RWPE1 (cell line): ENCODE measurements at places on chromosomes 6 and 20.

GRCh38 chr20:61253640-61254511 lies 1.8 kb downstream of the CDH4 start:
- DNase-seq: peak; percentile 43

GRCh38 chr20:300345-300990 lies 3.1 kb downstream of the ZCCHC3 start:
- DNase-seq: no peak

DNA sequence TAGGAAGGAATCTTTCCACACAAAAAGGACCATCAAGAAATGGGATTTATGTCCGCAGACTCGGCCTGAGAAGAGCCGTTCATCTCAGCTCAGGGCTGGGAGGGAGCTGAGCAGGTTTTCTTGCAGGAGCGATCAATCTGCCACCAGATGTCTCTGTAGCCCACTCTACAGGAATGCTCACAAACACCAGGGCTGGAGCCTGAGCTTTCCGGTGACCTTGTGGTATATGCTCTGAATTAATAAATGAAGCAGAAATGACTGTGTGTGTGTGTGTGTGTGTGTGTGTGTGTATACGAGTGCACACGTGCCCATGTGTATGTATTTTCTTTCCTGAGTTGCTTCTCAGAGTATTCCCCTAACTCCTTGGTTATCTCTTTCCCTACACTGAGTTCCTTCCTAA lies 12.0 kb downstream of the CD83 start:
- DNase-seq: peak; percentile 26

DNA sequence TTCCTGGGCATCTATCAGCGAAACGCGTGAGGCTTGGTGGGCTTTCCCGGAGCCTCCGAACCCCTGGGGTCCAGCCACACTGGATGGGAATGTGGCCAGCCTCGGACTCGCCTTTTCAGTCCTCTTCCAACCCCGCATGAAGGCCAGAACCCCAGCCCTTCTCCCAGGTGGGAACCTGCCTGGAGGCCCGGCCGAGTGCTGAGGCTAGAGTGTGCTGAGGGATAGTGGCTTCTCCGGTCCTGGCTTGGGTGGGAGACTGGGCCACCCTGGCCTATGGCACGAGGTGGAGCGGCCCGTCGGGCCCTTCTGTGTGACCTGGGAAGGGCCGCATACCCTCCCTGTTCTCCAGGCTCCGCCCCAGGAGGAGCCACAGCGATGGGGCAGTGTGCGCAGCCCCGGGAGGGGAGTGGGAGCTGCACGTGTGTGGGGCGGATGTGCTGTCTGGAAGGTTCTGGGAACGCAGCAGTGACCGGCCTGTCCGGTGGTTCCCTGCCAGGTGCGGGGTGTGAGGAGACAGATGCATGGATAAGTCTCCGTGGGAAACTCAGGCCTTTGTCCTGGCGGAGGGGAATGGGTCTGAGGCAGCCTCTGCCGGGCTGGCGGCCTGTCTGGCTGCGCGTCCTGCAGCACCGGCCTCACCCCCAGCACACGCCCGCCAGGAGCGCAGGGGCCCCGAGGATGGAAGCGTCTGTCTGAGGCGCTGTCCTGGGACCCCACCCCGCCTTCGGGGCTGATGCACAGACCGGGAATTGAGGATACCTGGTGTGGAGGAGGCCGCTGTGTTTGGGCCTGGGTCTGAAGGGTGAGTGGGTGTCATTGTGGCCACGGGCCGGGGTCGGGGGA lies 1.1 kb upstream of the BHLHE23 start:
- DNase-seq: no peak

DNA sequence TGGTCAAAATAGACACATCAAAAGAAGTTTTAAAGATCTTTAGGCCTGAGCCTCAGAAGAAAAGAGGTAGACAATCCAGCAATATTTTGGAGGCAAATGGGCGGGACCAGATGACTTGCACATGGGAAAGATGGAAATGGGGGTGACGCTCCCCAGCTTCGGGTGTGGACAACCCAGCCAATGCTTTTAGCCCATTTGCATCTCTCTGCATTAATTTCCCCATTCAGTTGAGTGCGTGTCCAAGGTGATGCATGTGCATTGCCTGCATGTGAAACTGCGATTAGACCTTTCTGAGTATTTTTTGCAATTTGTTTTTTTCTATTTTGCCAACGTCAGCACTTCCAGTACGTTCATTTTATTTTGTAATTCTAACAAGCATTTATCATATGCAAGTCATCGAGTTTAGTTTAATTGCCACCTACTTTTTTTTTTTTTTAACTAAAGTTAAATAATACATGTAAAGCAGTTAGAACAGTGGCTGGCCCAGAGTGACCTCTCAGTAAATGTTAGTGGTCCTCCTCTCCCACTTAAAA lies 24.2 kb downstream of the PDRG1 start:
- no peak for DNase-seq
